ENCODE measurements at places on chromosomes 12 and 14. TPM values are rescaled to one million over a fixed set of nuclear protein-coding genes. Genes with fewer than 3 reads are reported as not detected.

GRCh38 chr12:17296882-17297281 is 690.9 kb upstream of the LMO3 start:
- H3K4me3 ChIP-seq: no peak overlapping the region
- no peak for DNase-seq
- no peak overlapping the region for H3K27ac ChIP-seq
- no peaks in the 10 kb centered on the region for H3K36me3 ChIP-seq
- no peaks in the 10 kb centered on the region for H3K4me1 ChIP-seq
- H3K27me3 ChIP-seq: no peaks in the 10 kb centered on the region

GRCh38 chr12:15932971-15933370 is 21.8 kb downstream of the DERA start:
- no peak overlapping the region for H3K4me3 ChIP-seq
- no peak overlapping the region for H3K27ac ChIP-seq
- no peak for DNase-seq
- H3K27me3 ChIP-seq: no peaks in the 10 kb centered on the region
- no peaks in the 10 kb centered on the region for H3K36me3 ChIP-seq
- H3K4me1 ChIP-seq: no peaks in the 10 kb centered on the region

Gene MAP1LC3B2
- total RNA-seq: 0.96 TPM

DNA sequence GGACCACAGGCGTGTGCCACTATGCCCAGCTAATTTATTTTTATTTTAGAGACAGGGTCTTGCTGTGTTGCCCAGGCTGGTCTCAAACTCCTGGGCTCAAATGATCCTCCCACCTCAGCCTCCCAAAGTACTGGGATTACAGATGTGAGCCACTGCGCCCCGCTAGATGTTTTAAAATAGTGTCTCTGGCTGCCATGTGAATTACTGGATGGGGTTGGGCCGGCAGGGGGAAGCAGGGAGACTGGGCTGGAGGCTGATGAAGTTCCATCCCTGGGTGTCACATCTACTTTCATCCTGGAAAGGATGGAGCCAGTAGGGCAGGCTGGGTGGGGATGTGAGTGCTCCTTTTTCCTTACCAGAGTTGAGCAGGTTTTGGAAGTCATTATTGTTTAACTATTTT is 46.1 kb downstream of the DNAH10 start:
- H3K4me3 ChIP-seq: no peak overlapping the region
- no peak overlapping the region for H3K27ac ChIP-seq
- H3K36me3 ChIP-seq: no peaks in the 10 kb centered on the region

DNA sequence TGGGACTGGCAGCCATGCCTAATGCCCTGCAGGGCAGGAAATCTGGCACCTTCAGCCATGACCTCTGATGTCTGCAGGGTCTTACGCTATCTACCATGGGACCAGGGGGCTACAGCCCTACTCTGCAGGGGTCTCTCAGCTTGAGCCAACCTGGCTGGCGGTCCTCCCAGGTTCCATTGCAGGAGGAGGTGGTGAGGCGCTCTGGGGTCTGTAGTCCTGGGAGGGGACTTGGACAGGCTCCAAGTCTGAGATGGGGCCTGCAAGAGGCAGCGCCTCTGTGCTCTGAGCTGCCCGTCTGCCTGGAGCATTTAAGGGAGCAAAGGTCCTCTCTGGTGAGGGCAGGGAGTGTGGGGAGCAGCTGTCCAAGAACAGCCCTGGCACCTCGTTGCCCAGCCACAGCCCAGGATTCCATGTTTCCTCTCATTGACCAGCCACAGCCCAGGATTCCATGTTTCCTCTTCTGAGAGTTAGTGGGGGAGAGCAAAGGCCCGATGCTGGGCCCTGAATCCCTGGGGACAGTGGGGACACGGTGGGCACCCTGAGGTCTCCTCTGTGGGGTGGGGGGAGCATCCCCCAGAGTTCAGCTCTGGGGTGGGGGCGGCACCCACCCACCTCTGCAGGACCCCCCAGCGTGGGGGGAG is 655 bp downstream of the PLD4 start:
- H3K27me3 ChIP-seq: no peaks in the 10 kb centered on the region
- no peak for DNase-seq

Gene PRKD1
- not detected for total RNA-seq

DNA sequence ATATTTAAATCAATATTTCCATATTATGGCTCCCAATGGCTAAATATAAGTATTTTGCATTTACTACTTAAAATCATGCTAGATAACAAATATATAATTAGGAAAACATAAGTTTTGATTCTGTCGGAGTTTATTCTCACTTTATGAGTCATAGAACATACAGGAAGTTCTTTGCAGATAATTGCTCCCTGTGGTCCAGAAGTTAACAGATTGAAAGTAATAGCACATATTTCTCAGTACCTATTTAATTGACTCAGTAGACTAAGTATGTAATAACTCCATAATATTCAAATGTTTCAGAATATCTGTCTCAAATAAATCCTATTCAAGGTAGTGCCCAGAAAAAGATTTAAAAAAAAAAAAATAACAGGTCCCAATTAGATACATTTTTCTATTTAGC is 806.0 kb upstream of the ATXN7L3B start:
- H3K36me3 ChIP-seq: no peaks in the 10 kb centered on the region
- no peak for DNase-seq
- no peak overlapping the region for H3K27ac ChIP-seq
- no peaks in the 10 kb centered on the region for H3K27me3 ChIP-seq

Gene MMP17
- 0.29 TPM for total RNA-seq

DNA sequence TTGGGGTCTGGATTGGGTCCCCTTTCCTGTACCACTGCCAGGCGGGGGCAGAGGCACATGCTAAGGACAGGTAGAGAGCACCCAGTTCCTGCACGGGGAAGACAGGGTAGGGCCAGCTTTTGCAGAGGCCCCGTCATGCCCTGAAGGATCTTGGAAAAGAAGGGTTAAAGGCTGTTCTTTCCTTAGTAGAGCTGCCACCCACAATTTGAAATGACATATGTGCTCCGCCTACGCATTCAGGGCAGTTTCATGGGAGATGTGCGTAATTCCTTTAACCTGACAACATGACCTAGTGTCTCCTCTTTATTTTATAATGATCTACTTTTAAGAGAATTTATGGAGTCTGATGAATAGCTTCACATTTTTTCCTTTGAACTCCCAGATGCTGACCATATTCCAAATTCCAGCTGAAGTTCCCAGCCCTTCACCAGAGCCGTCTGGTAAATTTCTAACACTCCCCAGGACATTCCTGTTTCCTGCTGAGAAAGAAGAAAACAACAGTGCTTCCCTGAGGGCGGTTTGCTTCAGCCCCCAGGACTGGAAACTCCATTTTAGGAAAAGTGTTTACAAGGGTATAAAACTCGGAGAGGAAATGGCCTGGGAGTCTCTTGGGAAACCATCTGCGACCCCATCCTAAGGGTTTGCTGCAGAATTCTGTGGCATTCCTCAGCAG is 58.9 kb upstream of the PLEKHG3 start:
- H3K36me3 ChIP-seq: no peaks in the 10 kb centered on the region
- DNase-seq: no peak
- H3K4me1 ChIP-seq: no peaks in the 10 kb centered on the region
- H3K27me3 ChIP-seq: no peaks in the 10 kb centered on the region
- H3K27ac ChIP-seq: no peak overlapping the region

Data from CD8-positive, alpha-beta memory T cell (primary cell).